WTC11 (cell line): ENCODE measurements at places on chromosomes 6 and 20.

DNA sequence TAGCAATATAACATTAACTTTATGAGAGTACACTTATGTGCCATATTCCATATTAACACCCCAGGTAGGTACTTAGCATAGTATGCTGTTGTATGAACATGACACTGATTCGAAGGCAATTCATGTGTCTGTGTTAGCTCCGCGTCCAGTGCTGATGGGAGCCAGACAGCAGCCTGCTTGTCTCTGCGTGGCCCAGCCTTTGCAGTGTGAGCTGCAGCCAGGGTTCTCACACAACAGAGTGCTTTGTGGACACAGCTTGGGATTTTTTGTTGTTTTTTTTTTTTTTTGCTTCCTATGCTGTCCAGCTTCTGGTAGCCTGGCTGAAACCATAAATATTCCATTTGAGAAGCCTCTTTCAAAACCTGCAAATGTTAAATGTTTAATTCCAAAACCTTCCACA lies 350.9 kb downstream of the SMOC2 start:
- DNase-seq: no peak

DNA sequence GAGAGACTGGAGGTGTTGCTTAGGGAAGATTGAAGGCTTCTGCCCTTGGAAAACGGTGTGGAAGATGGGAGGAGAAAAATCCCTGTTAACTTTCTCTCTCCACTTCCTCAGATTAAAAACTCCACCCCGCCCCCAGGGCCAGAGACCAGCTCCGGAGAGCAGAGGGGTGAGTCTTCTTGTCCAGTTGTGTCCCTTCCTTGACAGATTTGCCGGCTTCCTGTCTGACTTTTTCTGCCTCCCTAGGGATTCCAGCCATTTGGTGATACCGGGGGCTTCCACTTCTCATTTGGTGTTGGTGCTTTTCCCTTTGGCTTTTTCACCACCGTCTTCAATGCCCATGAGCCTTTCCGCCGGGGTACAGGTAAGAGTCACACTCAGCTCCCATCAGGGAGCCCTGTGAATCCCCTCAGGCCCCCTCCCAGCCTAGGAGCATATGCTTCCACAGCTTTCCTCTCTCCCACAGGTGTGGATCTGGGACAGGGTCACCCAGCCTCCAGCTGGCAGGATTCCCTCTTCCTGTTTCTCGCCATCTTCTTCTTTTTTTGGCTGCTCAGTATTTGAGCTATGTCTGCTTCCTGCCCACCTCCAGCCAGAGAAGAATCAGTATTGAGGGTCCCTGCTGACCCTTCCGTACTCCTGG lies 1.7 kb downstream of the RNF5 start:
- DNase-seq: no peak

GRCh38 chr6:44470115-44470464 lies 82.6 kb downstream of the CDC5L start:
- DNase-seq: no peak

GRCh38 chr6:27146706-27147505 lies 100.6 kb upstream of the PRSS16 start:
- DNase-seq: peak; percentile 80

GRCh38 chr6:2857580-2858337 lies 16.1 kb upstream of the SERPINB1 start:
- DNase-seq: no peak

GRCh38 chr6:26172608-26172968 lies 85.4 kb downstream of the HFE start:
- DNase-seq: no peak

GRCh38 chr6:12174878-12175277 lies 115.3 kb upstream of the EDN1 start:
- no peak for DNase-seq

GRCh38 chr20:46261456-46262253 lies 46.6 kb downstream of the CDH22 start:
- no peak for DNase-seq

DNA sequence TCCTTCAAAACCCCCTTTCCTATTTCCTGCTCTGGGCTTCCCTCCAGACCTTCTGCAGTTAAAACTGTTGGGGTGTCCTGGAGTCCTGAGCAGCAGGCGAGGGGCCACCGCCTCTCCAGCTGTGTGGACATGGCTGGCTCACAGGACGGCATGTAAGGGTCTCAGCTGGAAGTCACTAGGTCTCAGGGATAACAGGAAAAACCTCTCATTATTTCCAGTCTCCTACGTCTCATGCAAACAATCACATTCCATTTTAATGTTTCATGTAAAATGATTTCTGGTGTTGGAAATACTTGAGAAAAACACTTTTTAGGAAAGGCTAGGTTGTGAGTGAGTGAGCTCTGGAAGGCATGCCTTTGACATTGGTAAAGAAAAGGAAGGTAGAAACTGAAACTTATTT lies 158.7 kb downstream of the SCML4 start:
- no peak for DNase-seq

DNA sequence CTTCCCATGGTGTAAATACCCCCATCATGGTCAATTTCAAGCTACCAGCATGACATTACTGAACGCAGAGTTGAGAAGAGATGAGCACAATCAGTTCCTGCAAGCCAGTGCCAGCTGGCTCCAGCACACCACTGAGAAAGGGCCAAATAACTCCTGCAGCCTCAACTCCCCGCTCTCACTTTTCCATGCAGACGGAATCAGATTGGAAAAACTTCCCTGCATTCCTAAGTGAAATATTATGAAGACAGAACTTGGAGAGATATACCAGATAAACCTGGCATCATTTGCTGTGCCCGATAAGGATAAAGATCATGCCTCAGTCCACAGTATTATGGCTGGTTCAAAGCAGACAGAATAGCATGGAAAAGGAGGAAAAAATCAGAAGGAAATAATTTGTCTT lies 56.7 kb downstream of the FILIP1 start:
- no peak for DNase-seq

DNA sequence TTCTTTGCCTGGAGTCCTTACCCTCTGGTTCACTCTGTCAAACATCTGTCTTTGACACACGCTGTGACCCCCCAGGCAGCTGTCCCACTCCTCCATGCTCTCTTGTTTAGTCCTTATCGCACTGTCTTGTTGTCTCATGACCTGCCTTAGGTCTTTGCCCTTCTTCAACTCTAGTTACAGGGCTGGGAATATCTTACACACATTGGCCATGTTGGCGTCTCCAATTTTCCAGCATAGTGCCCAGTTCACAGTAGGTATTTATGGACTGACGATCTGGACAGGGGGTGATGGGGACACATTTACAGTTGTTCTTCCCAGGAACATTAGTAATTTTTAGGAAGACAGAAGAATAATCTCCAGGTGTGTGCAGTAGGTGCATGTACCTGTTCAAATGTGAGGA lies 129.7 kb upstream of the SLC22A16 start:
- DNase-seq: no peak

GRCh38 chr6:42488129-42488528 lies 36.4 kb upstream of the TRERF1 start:
- DNase-seq: no peak

GRCh38 chr6:42400061-42400760 lies 51.5 kb downstream of the TRERF1 start:
- no peak for DNase-seq

DNA sequence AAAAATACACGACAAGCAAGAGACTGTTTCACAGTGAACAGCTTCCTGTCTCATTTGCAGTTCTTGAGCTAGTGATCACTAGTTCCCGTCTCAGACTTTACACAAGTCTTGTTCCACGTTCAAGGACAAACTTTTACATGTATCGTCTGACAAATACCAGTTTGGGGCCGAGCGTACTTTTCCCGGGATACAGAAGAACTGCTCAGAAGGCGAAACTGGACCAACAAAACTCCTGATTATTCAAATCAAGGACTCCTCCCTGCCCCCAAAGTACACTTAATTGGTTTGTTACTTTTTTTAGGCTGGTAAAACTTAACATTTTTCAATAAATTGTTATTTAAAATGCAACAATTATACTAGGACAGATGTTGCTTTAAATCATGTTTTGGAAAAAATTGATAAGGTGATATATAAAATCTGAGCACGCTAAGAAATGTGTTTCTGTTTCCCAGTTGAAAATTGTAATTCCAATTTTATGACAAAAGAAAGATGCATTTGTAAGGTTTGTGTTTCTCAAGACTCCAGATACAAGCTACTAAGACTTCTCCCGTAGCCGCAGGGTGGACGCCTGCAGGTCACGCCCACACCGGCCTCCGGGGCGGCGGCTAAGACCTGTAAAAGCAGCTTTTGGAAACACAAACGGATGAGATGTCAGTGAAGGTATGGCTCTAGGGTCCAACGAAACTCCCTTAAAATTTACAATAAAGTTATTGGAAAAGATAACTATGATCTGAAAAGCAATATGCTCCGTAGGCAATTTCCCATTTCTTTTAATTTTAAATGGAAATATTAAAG lies 16.8 kb upstream of the TCFL5 start:
- peak; percentile 56 for DNase-seq

GRCh38 chr6:157821342-157822033 lies 1.6 kb upstream of the SNX9 start:
- no peak for DNase-seq

DNA sequence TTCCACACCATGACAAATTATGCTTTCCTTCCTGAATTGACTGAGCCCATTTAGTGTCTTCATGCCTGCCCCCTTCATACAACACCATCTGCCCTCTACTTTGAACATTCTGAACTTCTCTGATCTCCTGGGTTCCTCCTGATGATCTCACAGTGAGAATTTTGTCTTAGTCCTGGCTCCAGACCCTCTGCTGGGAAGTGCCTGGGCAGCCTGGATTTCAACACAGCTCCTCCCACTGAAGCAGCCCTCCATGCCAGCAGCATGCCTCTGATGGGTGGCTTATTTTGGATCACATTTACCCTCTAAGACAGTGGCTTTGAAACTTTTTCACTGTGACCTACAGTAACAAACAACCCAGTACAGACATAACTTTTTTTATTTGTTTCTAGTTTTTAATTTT lies 41.5 kb downstream of the DSE start:
- DNase-seq: no peak

DNA sequence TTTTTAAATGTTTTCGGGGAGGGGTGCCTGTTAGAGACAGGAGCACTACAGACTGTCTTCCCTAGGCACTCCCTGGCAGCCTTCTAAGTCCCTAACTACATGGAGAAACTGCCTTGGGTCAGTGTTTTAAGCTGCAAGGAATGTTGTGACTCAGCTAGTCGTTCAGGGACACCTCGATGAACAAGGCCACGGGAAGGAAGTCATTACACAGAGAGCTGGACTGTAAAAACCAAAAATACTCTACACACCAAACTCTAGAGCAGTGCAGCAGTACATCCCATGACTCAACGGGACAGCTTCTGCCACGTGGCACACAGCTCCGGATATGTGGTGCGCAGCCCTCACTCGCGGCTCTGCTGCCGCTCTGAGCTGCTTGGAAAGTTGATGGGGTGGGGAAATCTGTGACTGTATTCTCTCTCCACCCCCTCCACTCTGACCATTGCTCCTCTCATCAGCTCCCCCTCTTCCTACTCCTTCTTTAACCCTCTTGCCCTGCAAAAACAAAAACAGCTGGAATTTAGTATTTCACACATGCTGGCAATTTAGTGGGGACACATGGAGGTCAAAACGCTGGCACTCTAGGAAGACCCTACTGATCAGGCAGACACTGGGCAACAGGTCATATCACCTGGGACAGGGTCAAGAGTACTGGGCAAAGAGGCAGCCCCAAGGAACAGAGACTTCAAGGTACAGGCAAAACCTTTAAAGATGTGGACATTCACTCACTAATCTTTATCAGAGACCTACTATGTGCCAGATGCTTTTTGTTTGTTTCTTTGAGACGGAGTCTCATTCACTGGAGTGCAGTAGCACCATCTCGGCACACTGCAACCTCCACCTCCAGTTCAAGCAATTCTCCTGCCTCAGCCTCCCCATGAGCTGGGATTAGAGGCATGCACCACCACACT lies 10.9 kb upstream of the LPIN3 start:
- DNase-seq: no peak

GRCh38 chr20:38152621-38153221 lies 12.3 kb downstream of the TGM2 start:
- no peak for DNase-seq

DNA sequence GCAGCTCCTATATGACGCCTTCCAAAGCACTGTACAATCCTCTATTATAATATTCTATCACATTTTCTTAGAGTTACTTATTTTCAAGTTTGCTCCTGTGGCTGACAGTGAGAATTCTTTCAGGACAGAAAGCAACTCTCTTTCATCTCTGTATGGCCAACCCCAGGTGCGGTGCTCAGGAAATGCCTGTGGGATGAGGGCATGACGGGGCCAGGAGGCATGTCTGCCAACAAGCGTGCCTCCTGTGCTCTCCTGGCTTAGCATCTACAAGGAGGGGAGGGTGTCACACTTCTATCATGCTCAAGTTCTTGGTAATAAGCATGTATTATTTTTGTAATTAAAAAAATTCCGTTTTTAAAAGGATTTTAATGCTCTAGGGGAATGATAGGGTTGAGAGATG lies 11.4 kb downstream of the MRPL14 start:
- no peak for DNase-seq

DNA sequence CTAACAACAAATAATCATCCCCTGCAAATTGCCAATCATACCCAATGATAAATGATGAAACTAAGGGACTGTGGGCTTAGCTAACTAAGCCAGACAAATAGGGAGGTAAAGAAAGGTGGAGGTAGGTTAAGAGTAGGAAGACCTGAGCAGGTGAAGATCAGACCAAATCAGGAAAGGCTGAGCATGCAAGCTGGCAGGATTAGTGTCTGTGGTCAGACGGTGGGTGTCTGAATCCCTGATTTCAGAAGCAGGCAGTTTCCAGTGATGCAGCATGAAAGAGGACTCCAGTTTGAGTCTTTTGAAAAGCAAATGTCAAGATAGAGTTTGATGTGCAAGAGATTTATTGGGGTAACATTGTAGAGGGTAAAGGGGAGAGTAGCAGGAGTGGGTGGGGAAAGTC lies 181.4 kb upstream of the MYLIP start:
- no peak for DNase-seq

DNA sequence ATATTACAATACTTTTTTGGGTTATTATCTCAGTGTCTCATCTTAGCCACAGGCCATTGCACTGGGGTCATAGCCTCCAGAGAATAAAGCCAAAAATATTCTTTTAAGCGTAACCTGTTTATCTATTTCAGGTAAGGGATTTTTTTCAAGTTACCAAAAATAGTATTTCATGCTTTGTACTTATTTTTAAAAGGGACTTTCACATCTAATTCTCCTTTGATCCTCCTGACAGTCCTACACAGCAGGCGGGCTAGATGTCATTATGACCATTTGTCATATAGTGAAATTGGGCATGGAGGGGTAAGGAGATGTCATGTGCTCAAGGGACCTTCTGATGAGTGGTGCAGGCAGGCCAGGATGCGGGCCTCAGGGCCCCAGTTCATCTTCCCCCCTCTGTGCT lies 68.9 kb downstream of the TBC1D7 start:
- no peak for DNase-seq

- DNase-seq: no peak
Measured at GRCh38 chr6:151514000-151514730, 20.3 kb downstream of the CCDC170 start.

DNA sequence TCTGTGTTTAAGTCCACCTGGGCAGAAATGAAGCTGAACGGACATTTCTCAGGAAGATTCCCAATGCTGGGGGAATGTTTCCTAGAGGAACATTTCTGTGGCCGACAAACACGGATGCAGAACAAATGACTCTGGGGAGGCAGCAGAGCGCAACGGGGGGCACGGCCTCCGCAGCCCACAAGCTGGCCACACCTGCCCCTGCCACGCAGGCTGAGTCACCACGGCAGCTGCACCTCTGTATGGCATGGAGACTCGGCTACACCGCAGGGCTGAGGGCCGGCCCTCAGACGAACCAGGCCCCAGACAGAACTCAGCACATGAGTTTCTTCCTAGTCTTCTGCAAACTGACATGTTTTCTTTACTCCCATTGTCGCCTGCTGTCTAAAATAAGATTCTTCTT lies 10.0 kb upstream of the PRR18 start:
- no peak for DNase-seq
